ENCODE measurements at places on chromosomes 2 and 18. TPM values are rescaled to one million over a fixed set of nuclear protein-coding genes. Genes with fewer than 3 reads are reported as not detected.

Gene DSC2
- 27.6 TPM for total RNA-seq

DNA sequence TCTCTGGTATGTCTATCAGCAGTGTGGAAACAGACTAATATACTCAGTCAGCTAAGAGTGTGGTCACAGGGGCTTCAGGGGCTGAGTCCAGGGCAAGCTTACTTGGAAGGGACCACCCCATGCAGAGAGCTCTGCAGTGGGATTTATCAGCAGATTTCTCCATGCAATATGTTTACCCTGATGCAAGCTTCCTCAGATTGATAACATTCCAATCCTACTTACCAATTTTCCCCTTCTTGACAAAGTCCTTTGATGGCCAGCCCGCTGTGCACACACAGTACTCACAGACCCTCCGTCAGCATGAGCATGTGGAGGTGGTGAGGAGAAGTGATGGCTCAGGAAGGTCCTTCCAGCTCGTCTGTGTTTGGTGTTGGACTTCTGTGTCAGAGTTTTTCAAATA lies 51.8 kb downstream of the SH3RF3 start:
- no peak for DNase-seq

Gene PRSS56
- 0.12 TPM for total RNA-seq

Gene TPGS2
- total RNA-seq, result 48.4 TPM

Gene TMEM182
- total RNA-seq, result 179 TPM

DNA sequence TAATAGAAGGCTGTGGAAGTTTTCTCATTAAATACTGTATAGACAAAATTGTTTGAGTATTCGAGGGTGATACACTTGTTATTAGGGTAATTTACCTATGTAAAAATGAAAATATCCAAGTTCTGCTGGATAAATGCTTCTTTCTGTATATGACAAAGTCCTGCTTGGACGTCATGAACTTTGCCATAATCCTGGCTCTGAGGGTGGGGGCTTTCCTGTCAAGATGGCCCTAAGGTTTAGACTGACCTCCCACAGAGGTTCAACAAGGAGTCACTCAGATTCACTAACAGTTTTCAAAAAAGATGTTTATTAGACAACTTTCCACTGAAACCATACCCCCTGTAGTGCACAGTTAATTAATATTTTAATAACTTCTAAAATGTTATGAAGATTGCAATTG lies 52.5 kb upstream of the NABP1 start:
- no peak for DNase-seq

- DNase-seq, result no peak
Measured at GRCh38 chr2:60058781-60059180, 494.7 kb downstream of the BCL11A start.

Data from heart left ventricle (tissue), 16 donors.